Femur (tissue), 1 donor: ENCODE measurements at places on chromosomes 7 and 10.

DNA sequence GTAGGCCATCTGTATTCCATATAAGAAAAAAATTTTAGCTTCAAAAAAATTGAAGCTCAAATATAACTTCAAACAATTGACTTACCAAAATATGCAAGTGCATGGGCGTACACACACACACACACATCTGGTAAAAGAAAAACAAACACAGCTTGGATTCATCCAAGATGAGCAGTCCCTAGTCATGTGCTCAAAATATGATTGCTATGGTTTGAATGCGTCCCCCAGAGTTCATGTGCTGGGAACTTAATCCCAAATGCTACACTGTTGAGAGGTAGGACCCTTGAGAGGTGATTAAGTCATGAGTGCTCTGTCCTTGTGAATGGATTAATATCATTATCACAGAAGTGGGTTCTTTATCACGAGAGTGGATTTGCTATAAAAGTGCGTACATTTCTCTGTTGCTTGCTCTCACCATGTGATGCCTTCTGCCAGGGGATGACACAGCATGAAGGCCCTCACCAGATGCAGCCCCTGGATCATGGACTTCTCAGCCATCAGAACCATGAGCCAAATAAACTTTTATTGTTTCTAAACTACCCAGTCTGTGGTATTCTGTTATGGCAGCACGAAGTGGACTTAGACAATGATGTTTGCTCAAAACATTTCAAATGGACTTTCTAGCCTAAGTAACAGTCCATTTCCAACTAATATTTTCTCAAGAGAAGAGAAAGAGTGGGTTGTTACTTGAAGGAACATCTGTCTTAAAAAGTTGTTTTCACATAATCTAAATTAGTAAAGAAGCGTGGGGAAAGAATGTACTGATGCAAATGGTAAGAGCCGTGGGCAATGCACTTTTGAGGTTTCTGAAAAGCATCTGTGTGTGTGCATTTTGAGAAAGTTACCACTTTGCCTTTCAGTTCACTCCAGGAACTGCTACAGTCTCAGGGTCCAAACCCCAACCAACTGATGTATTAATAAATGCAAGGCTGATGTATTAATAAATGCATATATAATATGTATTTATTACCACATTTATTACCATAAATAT, 15.1 kb upstream of the SVIL start:
- DNase-seq: no peak

DNA sequence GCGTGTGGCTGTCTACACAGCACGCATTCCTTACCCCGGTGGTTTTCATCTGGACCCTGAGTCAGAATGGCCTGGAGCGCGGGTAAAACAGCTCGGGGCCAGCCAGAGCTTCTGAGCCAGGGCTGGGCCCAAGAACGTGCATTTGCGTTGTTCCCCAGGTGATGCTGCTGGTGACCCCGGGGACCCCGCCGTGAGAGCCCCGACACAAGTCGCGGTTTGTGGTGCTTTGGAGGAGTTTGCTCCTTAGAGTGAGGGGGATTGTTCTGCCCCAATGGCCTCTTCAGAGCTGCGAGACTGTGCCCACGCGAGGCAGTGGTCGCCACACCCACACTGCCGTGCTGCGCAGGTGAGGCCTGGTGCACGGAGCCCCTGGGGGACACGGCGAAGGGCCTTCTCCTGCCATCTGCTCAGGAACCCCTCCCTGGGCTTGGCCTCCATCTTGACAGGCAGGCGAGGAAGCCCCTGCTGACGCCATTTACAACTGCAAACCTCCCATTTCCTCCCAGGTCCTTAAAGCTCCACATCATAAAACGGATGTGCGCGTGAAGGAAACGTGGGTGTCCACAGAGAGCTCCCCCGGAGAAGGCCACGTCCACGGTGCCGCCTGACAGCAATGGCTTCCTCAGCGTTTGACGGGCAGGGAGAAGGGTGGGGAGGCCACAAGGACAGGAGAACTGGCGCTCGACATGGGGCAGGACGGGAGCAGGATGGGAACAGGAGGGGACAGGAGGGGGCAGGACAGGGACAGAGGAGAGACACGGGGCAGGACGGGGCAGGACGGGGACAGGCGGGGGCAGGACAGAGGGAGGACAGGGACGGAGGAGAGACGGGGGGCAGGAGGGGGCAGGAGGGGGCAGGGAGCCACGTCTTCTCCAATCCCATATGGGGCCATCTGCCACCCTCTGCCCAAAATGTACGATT, 477.2 kb downstream of the DNAJB6 start:
- DNase-seq: no peak

DNA sequence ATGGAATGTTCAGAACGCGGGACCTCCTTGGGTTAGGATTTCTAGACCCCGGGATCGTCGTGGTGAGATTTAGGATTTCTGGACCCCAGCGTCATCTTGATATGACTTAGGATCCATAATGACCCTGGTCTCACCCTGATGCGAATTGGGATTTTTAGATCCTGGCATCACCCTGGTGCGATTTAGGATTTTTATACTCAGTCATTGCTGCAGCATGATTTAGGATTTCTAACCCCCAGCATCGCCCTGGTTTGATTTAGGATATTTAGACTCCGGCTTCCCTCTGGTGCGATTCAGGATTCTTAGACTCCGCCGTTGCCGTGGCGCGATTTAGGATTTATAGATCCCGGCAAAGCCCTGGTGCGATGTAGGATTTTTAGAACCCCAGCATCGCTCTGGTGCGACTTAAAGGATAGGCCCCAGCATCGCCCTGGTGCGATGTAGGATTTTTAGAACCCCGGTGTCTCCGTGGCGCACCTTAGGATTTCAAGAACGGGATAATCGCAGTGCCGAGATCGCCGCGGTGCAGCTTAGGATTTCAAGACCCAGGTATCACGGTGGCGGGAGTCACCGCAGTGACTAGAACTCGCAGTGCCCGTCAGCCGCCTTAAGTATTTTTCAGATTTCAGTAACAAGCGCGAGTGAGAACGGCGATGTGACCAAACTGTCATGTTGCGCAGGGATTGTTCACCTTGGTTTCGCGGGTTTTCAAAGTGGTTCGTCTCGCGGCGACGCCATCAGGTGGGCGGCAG, 814 bp downstream of the MEST start:
- DNase-seq: no peak

DNA sequence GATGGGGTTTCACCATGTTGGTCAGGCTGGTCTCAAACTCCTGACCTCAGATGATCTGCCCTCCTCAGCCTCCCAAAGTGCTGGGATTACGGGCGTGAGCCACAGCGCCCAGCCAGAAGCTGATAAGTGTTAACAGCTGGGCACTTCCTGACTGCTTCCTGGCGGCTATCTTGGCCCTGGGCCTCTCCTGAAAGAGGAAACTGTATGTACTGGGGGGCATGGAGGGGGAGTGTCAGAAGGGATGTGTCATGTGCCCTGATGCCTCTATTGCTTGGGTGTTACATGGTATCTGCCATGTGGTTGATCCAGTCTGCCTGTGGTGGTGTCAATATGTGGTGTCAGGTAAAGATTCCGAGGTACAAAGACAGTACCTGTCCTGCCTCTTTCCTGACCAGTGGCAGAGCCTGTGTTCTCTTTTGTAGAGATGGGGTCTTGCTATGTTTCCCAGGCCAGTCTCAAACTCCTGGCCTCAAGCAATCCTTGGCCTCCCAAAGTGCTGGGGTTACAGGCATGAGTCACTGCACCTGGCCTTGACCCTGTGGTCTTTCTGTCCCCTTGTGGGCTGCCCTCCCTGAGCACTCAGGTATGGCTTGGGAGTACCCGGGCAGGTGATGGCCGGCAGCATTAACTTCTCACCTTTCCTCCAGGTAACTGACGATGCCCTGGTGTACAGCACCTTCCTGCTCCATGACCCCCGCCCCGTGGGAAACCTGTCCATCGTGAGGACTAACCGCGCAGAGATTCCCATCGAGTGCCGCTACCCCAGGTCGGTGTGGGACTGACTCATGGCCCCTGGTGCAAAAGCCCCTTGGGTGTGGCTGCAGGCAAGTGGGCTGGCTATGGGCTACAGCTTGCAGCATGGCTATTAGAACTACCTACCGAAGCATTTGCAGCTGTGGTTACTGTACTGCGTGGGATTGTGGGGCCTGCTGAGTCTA, 4.4 kb downstream of the ZP3 start:
- peak; percentile 34 for DNase-seq

GRCh38 chr7:9937944-9938631, 1035.6 kb upstream of the PHF14 start:
- DNase-seq: no peak

GRCh38 chr10:77857272-77857671, 69.3 kb downstream of the DLG5 start:
- no peak for DNase-seq

GRCh38 chr10:130141038-130141437, 4.8 kb downstream of the GLRX3 start:
- no peak for DNase-seq

GRCh38 chr10:117615649-117616048, 73.1 kb downstream of the EMX2 start:
- no peak for DNase-seq

- DNase-seq: no peak
Observed at GRCh38 chr7:142796501-142797390, 26.0 kb downstream of the PRSS2 start.

DNA sequence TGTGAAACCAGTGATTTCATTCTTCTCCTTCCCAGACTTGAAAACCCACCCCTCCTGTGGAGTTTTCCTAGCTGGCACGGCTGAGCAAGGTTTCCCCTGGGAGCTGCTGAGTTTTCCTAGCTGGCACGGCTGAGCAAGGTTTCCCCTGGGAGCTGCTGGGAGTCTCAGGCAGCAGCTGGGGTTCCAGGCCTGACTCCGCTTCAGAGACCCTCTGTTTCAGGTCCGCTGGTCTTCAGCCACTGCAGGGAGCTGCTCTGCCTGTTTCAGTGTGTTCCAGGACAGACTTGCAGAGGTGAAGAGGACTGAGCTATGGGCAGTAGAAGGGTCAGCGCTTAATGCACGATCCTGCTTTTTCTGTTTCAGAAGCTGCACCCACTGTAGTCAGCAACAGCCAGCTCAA, 104.9 kb downstream of the XRCC2 start:
- no peak for DNase-seq

DNA sequence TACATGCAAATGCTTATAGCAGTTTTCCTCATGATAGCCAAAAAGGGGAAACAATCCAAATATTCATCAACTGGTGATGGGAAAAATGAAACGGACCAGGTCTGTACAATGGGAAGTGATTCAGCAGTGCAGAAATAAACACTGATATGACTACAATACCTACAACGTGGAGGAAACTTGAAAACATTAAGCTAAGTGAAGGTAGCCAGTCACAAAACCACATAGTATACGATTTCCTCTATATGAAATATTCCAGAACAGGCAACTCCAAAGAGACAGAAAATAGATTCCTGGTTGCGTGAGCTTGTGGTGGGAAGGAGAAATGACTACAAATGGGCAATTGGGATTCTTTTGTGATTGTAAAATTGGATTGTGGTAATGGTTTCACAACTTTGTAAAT, 263.1 kb upstream of the PITRM1 start:
- no peak for DNase-seq

GRCh38 chr10:96292971-96293920, 11.0 kb upstream of the DNTT start:
- DNase-seq: peak; percentile 50

GRCh38 chr7:18467011-18467410, 28.5 kb upstream of the HDAC9 start:
- no peak for DNase-seq

DNA sequence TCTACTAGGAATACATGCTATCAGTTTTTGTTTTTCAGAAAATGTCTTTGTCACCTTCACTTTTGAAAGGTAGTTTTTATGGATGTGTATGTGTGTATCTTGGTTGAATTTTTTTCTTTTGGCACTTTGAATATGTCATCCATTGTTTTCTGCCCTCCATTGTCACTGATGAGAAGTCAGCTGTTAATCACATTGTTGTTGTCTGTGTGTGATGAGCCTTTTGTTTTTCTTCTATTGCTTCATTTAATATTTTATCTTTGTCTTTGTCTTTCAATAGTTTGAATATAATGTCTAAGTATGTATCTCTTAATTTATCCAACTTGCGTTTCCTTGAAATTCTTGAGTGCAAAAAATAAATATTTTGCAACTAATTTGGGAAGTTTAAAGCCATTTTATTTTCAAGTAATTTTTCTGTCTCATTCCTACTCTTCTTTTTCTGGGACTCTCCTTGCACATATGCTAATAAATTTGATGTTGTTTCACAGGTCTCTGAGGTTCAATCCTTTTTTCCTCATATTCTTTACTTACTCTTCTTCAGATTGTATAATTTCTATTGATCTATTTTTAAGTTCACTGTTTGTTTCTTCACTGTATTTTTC, 546.9 kb upstream of the GHITM start:
- no peak for DNase-seq

DNA sequence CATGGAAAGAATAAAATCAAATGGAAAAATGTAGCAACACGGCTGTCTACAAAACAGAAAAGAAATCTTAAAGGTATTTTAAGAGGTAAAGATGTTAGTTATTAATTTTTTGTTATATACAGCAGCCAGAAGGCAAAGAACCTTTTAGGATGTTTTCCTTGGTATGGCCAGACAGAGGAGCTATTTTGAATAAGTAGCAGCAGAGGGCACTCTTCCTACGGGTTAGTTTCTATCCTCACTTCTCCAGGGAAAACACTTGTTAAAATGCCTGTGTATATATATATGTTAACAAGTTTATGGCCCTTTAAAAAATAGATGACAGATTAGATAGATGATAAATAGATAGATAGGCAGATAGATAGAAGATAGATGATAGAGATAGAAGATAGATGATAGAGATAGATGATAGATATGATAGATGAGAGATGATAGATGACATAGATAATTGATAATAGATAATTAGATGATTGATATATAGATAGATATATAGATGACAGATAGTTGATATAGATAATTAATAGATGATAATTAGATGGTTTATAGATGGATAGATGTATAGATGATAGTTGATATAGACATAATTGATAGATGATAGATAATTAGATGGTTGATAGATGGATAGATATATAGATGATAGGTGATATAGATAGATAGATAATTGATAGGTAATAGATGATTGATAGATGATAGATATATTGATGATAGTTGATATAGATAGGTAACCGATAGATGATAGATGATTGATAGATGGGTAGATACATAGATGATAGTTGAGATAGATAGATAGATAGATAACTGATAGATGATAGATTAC, 57.8 kb upstream of the WIPF3 start:
- DNase-seq: no peak

DNA sequence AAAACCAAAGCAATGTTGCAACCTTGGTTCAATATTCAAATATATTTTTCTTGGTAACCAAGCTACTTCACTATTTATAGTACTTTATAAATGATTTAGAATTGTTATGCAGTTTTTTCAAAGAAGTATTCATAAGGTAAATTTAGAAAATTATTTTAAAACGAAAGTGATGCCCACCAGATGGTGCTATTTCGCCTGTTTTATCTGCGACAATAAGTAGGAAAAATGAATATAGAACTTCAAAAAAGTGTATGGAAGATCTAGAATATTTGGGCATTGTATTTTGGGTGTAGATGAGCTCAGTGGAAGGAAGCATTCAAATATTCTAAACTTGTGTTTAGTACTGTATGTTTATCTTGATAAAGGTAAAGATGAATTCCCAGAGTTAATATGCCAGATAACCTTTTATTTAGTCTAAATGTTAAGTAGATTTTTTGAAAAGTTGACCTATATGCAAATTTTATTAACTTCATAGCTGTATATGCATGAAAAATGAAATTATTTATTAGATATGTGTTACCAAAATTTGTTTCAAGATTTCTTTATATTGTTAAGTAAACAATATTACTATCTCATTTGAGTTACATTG, 93.2 kb downstream of the ADK start:
- no peak for DNase-seq

- no peak for DNase-seq
Observed at GRCh38 chr10:19651549-19651948, 164.7 kb upstream of the PLXDC2 start.

GRCh38 chr10:97584060-97584797, at the start of gene HOGA1:
Gene HOGA1 (plus strand): TSS chr10:97584389. CDS start chr10:97584704, 315 bp downstream.
- peak; percentile 84 for DNase-seq
